ENCODE measurements at places on chromosomes 4 and X.

- no peak for DNase-seq
Measured at GRCh38 chr4:148075438-148075837, 343.6 kb downstream of the ARHGAP10 start.

- DNase-seq = no peak
Measured at GRCh38 chr4:152500800-152501434, 35.0 kb downstream of the FBXW7 start.

DNA sequence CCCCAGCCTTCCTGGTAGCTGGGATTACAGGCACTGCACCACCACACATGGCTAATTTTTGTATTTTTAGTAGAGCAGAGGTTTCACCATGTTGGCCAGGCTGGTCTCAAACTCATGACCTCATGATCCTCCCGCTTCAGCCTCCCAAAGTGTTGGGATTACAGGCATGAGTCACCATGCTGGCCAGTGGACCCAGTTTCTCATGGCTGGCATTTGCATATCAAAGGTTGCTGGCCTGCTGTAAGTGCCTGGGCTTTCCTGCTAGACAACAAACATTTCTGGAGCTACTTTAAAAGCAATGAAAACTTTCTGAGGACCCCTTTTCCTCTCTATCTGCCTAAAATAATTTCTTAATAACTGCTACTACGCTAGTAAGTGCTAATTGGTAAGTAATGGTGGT is 228.2 kb downstream of the PCDH10 start:
- no peak for DNase-seq

GRCh38 chrX:9530848-9531274 is 66.0 kb downstream of the TBL1X start:
- peak; percentile 17 for DNase-seq

DNA sequence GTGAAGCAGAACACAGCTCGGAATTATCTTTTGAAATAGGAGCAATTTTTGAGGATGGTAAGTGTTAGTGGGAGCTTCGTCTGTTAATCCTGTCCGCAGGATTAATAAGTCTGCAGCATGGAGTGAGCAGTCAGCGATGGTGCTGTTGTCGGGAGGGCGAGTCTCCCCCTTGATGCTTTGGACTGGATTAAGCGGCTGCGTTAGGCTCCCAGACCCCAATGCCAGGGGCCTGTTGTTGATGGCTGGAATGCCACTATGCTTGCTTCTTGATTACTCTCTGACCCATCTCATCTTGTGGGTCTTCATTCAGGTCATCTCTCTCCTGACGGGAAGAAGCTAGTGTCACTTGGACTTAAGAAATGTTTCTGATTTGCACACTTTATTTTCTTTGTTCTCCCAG is 332.6 kb downstream of the ARHGAP10 start:
- DNase-seq = no peak
